Activated naive CD8-positive, alpha-beta T cell treated with anti-CD3 and anti-CD28 coated beads, Interleukin-2, amount 10 ng/mL, durations not matched to agents 7 days and 5 days (primary cell): ENCODE measurements at places on chromosomes 6 and 20. TPM values are rescaled to one million over a fixed set of nuclear protein-coding genes. Genes with fewer than 3 reads are reported as not detected.
A peak's percentile ranks its signal among the peaks of the same experiment; 100 is the strongest.

Gene RALY
- total RNA-seq, result 190 TPM

Gene ID1
- total RNA-seq, result 1.2 TPM

- H3K4me1 ChIP-seq, result no peaks in the 10 kb centered on the region
- H3K27me3 ChIP-seq, result no peaks in the 10 kb centered on the region
- DNase-seq, result no peak
- H3K27ac ChIP-seq, result no peak overlapping the region
- H3K36me3 ChIP-seq, result no peaks in the 10 kb centered on the region
- no peak overlapping the region for H3K4me3 ChIP-seq
Observed at GRCh38 chr20:57806476-57806875, 96.7 kb upstream of the PMEPA1 start.

DNA sequence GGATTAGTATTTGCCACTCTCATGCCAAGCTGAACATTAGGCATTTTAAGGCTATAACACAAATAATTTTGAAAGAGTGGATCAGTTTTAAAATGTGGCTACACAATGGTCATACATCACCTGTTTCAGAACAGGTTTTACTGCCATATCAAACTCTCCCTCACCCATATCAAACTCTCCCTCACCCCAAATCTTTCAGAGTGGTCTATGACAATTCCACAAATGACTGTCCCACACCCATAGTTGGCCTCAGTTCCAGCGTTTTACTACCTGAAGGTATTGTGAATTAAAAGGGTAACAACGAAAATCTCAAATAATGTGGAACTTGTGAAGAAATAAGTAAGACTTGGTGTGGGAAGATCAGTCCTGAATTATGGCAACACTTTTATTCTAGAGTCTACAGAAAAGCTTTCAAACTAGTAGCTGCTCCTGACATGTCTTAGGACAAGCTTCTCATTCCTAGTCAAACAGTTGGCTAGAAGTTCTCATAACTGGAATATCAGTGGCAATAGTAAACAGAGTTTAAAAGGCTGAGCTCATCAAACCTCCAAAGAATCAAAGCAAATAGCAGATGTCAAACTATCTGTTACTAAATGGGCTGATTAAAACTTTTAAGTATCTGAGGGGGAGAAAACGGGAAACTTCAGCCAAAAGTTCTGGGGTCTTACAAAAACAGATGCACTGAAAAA is 52.4 kb downstream of the MAP3K7 start:
- H3K4me3 ChIP-seq, result peak overlapping the region; percentile 44
- peaks cover 21% of the 10 kb centered on the region for H3K4me1 ChIP-seq
- no peak for DNase-seq
- H3K27me3 ChIP-seq, result no peaks in the 10 kb centered on the region
- peaks cover 15% of the 10 kb centered on the region for H3K36me3 ChIP-seq

Gene IRF4
- total RNA-seq, result 95.1 TPM

DNA sequence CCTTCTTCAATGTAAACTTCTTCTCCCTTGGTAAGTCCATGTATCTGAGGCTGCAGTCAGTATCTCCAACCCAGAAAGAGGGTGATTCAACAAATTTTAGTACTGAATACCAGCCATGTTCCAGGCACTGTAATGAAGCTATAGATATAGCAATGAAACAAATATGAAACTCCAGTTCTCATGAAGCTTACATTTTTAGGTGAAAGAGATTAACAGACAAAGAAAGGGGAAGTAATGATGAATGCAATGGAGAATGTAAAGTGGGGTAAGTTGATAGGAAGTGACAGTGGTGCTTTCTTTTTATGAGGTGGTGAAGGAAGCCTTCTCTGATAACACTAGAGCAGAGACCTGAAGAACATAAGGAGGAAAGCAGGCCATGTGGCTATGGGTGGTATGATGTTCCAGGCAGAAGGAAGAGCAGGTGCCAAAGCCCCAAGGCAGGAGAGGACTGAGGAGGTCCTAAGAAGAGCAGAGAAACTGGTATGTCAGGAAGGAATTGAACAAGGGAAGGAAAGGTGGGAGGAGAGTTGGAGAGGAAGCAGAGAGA is 143.6 kb downstream of the TFAP2B start:
- no peaks in the 10 kb centered on the region for H3K4me1 ChIP-seq
- no peaks in the 10 kb centered on the region for H3K36me3 ChIP-seq
- H3K27ac ChIP-seq, result no peak overlapping the region
- no peak for DNase-seq

Gene MAP7
- 0.48 TPM for total RNA-seq

GRCh38 chr20:20286061-20286460 is 81.8 kb upstream of the INSM1 start:
- H3K4me3 ChIP-seq, result no peak overlapping the region
- no peaks in the 10 kb centered on the region for H3K36me3 ChIP-seq
- peaks cover 3% of the 10 kb centered on the region for H3K4me1 ChIP-seq
- H3K27ac ChIP-seq, result no peak overlapping the region
- peaks cover 13% of the 10 kb centered on the region for H3K27me3 ChIP-seq

- H3K36me3 ChIP-seq, result no peaks in the 10 kb centered on the region
- no peak for DNase-seq
- H3K4me1 ChIP-seq, result peaks cover 9% of the 10 kb centered on the region
- peak overlapping the region; percentile 20 for H3K27ac ChIP-seq
Observed at GRCh38 chr6:6942831-6943230, 164.9 kb upstream of the RREB1 start.

- peaks cover 2% of the 10 kb centered on the region for H3K4me1 ChIP-seq
- no peak for DNase-seq
- no peak overlapping the region for H3K4me3 ChIP-seq
- no peaks in the 10 kb centered on the region for H3K27me3 ChIP-seq
Observed at GRCh38 chr6:82589509-82590206, 226.0 kb downstream of the TPBG start.

- H3K27ac ChIP-seq, result no peak overlapping the region
- DNase-seq, result no peak
- no peak overlapping the region for H3K4me3 ChIP-seq
- no peaks in the 10 kb centered on the region for H3K36me3 ChIP-seq
- no peaks in the 10 kb centered on the region for H3K4me1 ChIP-seq
Observed at GRCh38 chr6:69061066-69061465, 426.0 kb downstream of the ADGRB3 start.
